ENCODE measurements at places on chromosomes 5 and 9. TPM values are rescaled to one million over a fixed set of nuclear protein-coding genes. Genes with fewer than 3 reads are reported as not detected.

DNA sequence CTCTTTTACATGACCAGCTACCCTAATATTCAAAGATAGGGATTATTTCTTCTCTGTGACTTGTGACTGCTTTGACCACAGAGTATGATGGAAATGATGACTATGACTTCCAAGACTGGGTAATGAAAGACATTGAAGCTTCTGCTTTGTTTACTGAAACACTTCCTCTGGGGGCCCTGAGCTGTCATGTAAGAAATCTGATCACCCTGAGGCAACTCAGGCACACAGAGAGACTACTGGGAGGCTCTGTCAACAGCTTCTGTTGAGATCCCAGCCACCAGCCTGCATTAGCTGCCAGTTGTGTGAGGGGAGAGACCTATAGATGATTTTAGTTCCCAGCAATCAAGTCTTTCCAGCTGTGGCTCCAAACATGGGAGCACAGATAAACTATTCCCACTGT, 76.5 kb downstream of the KCTD16 start:
- no peaks in the 10 kb centered on the region for H3K27me3 ChIP-seq
- no peak overlapping the region for H3K4me3 ChIP-seq
- no peaks in the 10 kb centered on the region for H3K36me3 ChIP-seq
- DNase-seq: no peak
- no peaks in the 10 kb centered on the region for H3K4me1 ChIP-seq

- H3K27ac ChIP-seq: no peak overlapping the region
- H3K36me3 ChIP-seq: peaks cover 28% of the 10 kb centered on the region
- no peak overlapping the region for H3K4me3 ChIP-seq
- no peaks in the 10 kb centered on the region for H3K27me3 ChIP-seq
Measured at GRCh38 chr5:35660451-35660850, 42.8 kb downstream of the SPEF2 start.

PCDHGA2 gene
- total RNA-seq: 0.08 TPM

GRCh38 chr9:36898431-36899020, 135.5 kb downstream of the PAX5 start:
- H3K27ac ChIP-seq: no peak overlapping the region
- H3K4me1 ChIP-seq: no peaks in the 10 kb centered on the region
- H3K4me3 ChIP-seq: no peak overlapping the region

DNA sequence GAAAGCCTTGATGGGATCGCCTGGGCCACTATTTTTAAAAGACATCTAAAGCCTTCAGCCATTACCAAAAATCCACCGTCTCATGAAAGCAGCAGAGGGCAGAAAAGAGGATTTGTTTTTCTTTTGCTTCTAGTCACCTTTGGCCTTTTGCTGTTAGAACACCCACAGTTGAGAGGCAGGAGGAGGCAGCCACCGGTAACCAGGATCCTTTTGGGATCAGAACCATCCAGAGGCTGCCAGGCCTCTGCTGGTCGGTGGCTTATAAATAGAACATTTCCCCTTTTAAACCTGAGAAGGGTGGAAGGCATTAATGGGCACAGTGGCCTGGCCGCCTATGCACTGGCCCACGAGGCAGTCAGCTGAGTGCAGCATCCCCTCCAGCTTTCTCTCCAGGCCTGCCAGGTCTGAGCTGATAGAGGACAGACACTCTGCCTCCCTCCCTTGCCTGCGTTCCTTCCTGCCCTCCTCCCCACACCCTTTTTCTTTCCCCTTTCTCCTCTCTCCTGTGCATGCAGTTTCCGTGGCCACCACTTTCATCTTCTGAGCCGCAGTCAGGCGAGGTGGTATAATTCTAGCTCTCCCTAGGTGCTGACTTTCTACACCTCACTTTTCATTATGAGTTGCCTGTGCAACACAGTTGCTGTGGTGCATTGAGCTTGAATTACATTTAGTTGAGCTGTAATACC, 253.4 kb downstream of the ARHGAP26 start:
- peak overlapping the region; percentile 63 for H3K4me3 ChIP-seq
- no peaks in the 10 kb centered on the region for H3K27me3 ChIP-seq
- H3K27ac ChIP-seq: peak overlapping the region; percentile 80
- peaks cover 32% of the 10 kb centered on the region for H3K4me1 ChIP-seq
- H3K36me3 ChIP-seq: peaks cover 16% of the 10 kb centered on the region
- peak; percentile 43 for DNase-seq

TMEM174 gene
- not detected for total RNA-seq

DNA sequence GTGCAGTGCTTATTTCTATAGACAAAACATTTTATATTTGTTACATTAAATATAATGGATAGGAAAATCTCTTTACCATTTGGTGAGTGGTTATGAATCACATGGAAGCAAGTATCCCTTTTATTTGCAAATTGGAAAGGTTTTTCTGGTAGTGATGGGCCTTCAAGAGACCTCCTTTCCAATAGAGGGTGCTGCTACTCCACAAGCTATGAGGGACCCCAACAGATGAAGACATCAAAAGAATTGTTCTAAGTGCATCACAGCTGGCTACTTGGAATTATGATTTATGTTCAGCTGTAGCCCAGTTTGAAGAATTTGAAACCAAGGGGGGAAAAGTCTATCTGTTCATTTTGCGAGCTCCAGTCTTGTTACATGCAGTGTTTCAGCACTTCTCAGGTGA, 493.7 kb upstream of the SGCD start:
- no peaks in the 10 kb centered on the region for H3K27me3 ChIP-seq
- no peaks in the 10 kb centered on the region for H3K36me3 ChIP-seq
- DNase-seq: no peak
- H3K27ac ChIP-seq: no peak overlapping the region

WDR31 gene
- total RNA-seq: 0.99 TPM

DNA sequence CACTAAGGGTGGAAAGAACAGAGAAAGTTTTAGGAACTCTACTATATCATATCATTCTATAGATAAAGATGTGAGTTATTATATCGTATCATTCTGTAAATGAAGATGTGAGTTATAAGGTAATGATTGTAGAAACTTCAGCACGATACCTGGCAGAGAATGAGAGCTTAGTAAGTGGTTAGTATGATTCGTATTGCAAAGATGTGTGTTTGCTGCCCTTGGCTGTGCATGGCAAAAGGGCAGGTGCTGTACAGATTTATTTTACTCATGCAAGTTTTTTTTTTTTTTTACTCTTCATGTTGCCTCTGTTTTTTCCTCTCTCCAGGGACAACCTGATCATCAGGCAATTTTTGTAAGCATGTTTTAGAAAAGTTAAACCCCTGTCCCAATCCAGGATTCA, 83.3 kb downstream of the EGFLAM start:
- H3K36me3 ChIP-seq: no peaks in the 10 kb centered on the region
- H3K4me1 ChIP-seq: peaks cover 1% of the 10 kb centered on the region
- peaks cover 13% of the 10 kb centered on the region for H3K27me3 ChIP-seq

- H3K4me1 ChIP-seq: no peaks in the 10 kb centered on the region
- no peak overlapping the region for H3K27ac ChIP-seq
- H3K27me3 ChIP-seq: peaks cover 9% of the 10 kb centered on the region
- no peaks in the 10 kb centered on the region for H3K36me3 ChIP-seq
Measured at GRCh38 chr9:37715260-37715659, 38.3 kb upstream of the TRMT10B start.

GRCh38 chr5:54703565-54704255, 186.2 kb downstream of the SNX18 start:
- H3K4me3 ChIP-seq: no peak overlapping the region
- no peaks in the 10 kb centered on the region for H3K27me3 ChIP-seq
- no peaks in the 10 kb centered on the region for H3K4me1 ChIP-seq
- no peak for DNase-seq
- no peak overlapping the region for H3K27ac ChIP-seq

DNA sequence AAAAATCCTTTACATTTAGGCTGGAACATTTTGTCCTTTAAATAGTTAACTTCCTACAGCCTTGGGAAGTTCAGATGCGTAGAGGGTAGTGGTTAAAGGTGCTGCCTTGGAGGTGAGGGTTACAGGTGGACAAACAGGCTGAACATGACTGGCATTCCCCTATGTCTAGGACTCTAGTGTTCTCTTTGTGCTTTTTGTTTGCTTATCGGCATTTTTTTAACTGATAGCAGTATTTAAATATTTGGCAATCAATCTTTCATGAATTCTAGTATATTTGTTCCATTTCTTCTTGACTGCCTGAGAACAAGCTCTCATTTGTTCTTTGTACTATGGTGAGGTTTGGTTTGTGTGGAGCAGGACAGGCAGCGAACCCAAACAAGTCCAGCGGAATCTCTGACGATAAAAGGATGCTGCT, 307.6 kb downstream of the CTNND2 start:
- H3K36me3 ChIP-seq: no peaks in the 10 kb centered on the region
- no peak for DNase-seq
- no peaks in the 10 kb centered on the region for H3K27me3 ChIP-seq

SEMA6A gene
- total RNA-seq: not detected

DNA sequence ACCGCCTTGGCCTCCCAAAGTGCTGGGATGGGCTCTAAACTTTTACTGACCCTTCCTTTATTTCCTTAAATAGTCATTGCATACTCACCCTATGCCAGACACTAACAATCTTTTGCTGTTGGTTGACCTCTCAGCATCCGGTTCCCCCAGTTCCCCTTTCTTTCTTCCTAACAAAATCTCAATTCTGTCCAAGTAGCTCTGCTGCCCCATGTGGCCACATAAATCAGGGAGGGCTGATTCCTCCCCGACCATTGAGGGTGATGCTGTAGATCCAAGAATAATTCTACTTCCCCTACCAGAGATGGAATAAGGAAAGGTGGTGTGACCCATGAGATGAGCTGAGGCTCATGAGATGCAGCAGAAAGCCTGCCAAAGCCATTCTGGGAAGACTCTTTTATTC, 315.3 kb upstream of the MSX2 start:
- DNase-seq: no peak
- no peak overlapping the region for H3K4me3 ChIP-seq
- H3K4me1 ChIP-seq: no peaks in the 10 kb centered on the region
- H3K36me3 ChIP-seq: no peaks in the 10 kb centered on the region
- no peak overlapping the region for H3K27ac ChIP-seq
- H3K27me3 ChIP-seq: peaks cover 2% of the 10 kb centered on the region

GRCh38 chr5:178214160-178214803, 9.9 kb downstream of the HNRNPAB start:
- peaks cover 15% of the 10 kb centered on the region for H3K4me1 ChIP-seq
- DNase-seq: no peak
- peak overlapping the region; percentile 39 for H3K27ac ChIP-seq
- no peaks in the 10 kb centered on the region for H3K27me3 ChIP-seq

- DNase-seq: no peak
- H3K4me1 ChIP-seq: no peaks in the 10 kb centered on the region
- H3K27me3 ChIP-seq: no peaks in the 10 kb centered on the region
- no peak overlapping the region for H3K4me3 ChIP-seq
- no peak overlapping the region for H3K27ac ChIP-seq
- H3K36me3 ChIP-seq: no peaks in the 10 kb centered on the region
Measured at GRCh38 chr9:127022913-127023660, 99.3 kb downstream of the ANGPTL2 start.

DNA sequence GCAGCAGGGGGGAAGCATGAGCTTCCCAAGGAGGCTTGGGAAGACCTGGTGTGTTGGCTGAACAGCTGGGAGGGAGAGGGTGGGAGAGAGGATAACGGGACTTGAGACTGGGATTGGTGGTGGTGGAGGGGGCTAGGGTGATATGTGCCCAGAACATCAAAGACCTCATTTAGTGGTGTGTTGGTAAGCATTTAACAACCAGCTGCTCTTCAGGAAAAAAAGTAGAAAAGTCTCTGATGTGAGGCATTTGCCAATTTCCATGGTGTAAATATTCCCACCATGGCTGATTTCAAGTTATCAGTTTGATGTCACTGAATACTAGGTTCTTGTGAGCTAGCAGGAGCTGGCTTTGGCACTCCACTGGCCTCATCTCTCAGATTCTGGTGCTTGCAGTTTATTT, 170.8 kb downstream of the MACROH2A1 start:
- H3K27me3 ChIP-seq: peaks cover 6% of the 10 kb centered on the region
- no peak overlapping the region for H3K27ac ChIP-seq
- H3K36me3 ChIP-seq: no peaks in the 10 kb centered on the region

GRCh38 chr5:53399926-53400697, 80.3 kb upstream of the FST start:
- no peak for DNase-seq
- no peak overlapping the region for H3K4me3 ChIP-seq
- H3K4me1 ChIP-seq: no peaks in the 10 kb centered on the region
- no peak overlapping the region for H3K27ac ChIP-seq
- peaks cover 7% of the 10 kb centered on the region for H3K27me3 ChIP-seq
- no peaks in the 10 kb centered on the region for H3K36me3 ChIP-seq

GRCh38 chr9:93209097-93209496, 25.2 kb downstream of the WNK2 start:
- H3K4me3 ChIP-seq: no peak overlapping the region
- DNase-seq: no peak
- H3K4me1 ChIP-seq: peaks cover 4% of the 10 kb centered on the region
- H3K36me3 ChIP-seq: no peaks in the 10 kb centered on the region
- H3K27ac ChIP-seq: no peak overlapping the region

DPP7 gene
- total RNA-seq: 314 TPM

ACTBL2 gene
- total RNA-seq: not detected

KCNV2 gene
- total RNA-seq: not detected

DNA sequence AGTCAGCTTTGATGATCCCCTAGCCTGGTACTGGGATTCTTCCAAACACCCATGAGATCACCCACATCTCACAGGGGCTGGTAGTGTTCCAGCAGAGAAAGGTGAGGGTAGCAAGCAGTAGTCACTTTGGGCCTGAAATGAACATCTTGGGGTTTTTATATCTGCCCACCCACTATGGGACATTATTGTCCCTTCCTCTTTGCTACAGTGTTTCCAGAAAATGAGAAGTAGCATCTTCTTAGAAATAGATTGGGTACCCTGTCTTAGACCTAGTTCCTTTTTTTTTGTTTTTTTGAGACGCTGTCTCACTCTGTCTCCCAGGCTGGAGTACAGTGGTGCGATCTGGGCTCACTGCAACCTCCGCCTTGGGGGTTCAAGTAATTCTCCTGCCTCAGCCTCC, 249.2 kb upstream of the ANKRD55 start:
- H3K4me3 ChIP-seq: peak overlapping the region; percentile 87
- DNase-seq: no peak
- H3K4me1 ChIP-seq: peaks cover 15% of the 10 kb centered on the region
- no peak overlapping the region for H3K27ac ChIP-seq
- H3K27me3 ChIP-seq: peaks cover 20% of the 10 kb centered on the region

FBLL1 gene
- not detected for total RNA-seq

GRCh38 chr5:147859962-147860640, 18.4 kb upstream of the SCGB3A2 start:
- peaks cover 2% of the 10 kb centered on the region for H3K27me3 ChIP-seq
- H3K4me3 ChIP-seq: no peak overlapping the region
- no peaks in the 10 kb centered on the region for H3K36me3 ChIP-seq
- peaks cover 3% of the 10 kb centered on the region for H3K4me1 ChIP-seq
- DNase-seq: no peak
- H3K27ac ChIP-seq: no peak overlapping the region

- H3K27ac ChIP-seq: no peak overlapping the region
- no peaks in the 10 kb centered on the region for H3K27me3 ChIP-seq
- no peaks in the 10 kb centered on the region for H3K4me1 ChIP-seq
Measured at GRCh38 chr5:64292611-64293215, 127.1 kb downstream of the RNF180 start.

PDE6A gene
- not detected for total RNA-seq

GRCh38 chr5:142661143-142661542, 24.7 kb downstream of the FGF1 start:
- no peak overlapping the region for H3K4me3 ChIP-seq
- DNase-seq: no peak
- H3K27me3 ChIP-seq: peaks cover 12% of the 10 kb centered on the region

- no peaks in the 10 kb centered on the region for H3K36me3 ChIP-seq
- no peak for DNase-seq
- no peaks in the 10 kb centered on the region for H3K4me1 ChIP-seq
- H3K4me3 ChIP-seq: no peak overlapping the region
Measured at GRCh38 chr5:144697847-144698262, 527.2 kb downstream of the KCTD16 start.

- DNase-seq: no peak
- H3K27ac ChIP-seq: no peak overlapping the region
- H3K27me3 ChIP-seq: no peaks in the 10 kb centered on the region
- no peaks in the 10 kb centered on the region for H3K4me1 ChIP-seq
- no peak overlapping the region for H3K4me3 ChIP-seq
Measured at GRCh38 chr5:172906436-172906835, 52.8 kb upstream of the RPL26L1 start.
